ENCODE measurements at places on chromosomes 6 and 20.
A peak's percentile ranks its signal among the peaks of the same experiment; 100 is the strongest.

DNA sequence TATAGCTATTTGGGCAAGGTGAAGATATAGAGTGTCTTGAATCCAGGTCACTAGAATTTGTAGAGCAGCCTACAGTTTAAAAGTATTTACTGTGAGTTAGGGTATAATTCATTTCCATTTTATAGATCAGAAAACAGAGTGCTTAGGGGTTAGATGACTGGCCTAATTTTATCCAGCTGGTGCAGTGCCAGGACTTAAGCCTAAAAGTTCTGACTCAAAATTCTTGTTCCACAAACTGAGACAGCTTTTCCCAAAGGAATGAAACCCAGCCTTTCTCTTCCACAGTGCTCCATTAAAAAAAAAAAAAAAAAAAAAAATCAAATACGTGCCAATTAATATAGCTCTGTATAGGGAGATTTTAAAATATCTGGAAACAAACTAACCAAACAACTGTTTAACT, 441.0 kb upstream of the MARCKS start:
- DNase-seq: no peak

GRCh38 chr20:51379601-51380341, 162.7 kb downstream of the NFATC2 start:
- DNase-seq: no peak

DNA sequence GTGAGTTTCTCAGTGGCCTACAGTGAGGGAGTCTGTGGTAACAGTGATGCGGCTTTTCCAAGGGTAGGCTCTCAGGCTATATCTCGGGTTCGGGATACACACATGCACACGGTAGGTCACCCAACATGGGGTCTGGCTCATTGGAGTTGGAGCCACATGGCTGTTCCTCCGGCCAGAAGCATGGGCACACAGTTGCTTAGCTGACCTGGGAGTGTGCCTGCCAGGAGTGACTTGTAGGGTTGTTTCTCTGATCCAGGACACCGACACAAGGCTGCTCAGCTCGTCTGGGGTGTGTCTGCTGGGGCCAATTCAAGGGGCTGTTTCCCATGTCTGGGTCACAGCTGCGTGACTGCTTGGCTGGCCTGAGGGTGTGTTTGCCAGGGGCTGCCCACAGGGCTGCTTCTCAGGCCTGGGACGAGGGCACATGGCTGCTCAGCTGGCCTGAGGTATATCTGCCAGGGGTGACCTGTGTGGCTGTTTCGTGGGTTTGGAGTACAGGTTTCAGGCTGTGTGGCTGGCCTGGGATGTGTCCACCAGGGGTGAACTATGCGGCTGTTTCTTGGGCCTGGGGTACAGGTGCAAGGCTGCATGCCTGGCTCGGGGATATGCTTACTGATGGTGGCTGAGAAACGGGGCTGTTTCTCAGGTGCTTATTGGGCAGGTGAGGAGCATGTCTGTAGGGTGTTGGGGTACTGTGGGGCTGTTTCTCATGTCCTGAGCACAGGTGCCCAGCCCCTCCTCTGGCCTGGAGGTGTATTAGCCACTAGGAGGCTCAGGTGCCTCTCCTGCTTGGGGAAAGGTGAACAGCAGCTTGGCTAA, 15.2 kb downstream of the KIF25 start:
- DNase-seq: no peak

DNA sequence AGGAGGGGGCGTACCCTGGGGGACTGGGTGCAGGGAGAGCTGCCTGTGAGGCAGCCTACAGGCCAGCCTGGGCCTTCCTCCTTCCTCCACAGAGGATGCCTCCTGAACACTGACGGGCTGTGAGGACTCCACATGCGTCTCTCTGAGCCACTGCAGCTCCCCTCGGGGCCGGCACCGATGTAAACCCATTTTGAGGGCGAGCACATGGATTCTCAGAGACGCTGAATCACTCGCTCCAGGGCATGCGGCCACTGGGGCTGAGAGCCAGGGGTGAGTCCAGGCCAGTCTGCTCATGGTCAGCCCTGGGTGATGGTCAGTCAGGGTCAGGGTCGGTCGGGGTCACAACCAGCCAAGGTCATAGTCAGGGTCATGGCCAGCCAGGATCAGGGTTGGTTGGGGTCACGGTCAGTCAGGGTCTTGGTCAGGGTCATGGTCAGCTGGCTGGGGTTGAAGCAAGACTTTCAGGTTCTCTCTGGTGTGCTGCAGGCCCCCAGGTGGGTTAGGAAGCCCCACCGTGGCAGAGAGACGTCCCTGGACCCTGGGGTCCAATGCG, 14.7 kb upstream of the RBBP8NL start:
- no peak for DNase-seq

DNA sequence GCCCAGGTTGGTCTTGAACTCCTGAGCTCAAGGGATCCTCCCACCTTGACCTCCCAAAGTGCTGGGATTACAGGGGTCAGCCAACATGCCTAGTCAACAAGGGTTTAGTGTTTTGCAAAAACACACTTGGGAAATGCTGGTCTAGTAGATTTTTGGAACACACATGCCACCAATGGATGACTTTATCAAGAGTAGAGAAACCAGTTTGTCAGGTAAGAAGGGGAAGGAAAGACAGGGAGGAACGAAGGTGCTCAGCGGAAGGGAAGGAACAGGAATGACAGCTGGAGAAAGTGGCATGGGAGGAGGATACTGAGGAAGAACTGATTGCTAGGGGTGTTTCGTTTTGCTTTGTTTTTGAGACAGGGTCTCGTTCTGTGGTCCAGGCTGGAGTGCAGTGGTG, 15.6 kb upstream of the SEC63 start:
- no peak for DNase-seq

DNA sequence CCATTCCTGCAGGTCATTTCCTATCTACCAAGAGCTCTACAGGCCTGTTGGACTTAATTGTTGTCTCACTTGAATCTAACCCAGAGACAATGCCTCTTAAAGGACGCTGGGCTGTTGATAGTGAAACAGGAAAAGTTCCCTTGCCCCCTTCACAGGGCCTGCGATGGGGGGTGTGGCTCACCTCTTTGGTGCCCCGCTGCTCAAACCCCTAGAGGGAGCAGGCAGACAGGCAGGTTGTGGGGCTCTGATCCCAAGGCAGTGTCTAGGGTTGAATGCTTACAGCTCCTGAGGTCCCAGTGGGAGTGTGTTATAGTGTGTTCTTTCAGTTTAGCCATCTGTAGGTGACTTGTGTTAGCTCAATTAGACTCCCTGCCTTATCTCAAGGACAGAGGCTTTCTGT, 68.0 kb downstream of the OTOR start:
- DNase-seq: no peak

DNA sequence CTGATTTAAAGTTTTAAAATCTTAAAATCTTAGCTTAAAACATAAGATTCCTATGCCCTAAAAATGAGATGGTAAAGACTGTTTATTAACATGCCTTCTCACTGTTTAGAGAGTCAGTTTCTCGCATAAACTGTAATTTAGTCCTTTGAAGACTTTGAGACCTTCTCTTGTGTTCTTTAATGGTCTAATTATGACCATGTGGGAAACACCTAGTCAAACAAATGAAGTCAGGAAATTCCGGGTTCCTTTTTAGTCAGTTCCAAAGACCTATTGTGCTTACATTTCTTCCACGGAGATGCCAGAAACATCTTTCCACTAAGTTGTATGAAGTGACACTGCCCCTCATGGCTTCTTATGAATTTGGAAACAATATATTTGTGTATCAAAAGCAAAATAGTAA, 64.2 kb upstream of the KIF25 start:
- no peak for DNase-seq

DNA sequence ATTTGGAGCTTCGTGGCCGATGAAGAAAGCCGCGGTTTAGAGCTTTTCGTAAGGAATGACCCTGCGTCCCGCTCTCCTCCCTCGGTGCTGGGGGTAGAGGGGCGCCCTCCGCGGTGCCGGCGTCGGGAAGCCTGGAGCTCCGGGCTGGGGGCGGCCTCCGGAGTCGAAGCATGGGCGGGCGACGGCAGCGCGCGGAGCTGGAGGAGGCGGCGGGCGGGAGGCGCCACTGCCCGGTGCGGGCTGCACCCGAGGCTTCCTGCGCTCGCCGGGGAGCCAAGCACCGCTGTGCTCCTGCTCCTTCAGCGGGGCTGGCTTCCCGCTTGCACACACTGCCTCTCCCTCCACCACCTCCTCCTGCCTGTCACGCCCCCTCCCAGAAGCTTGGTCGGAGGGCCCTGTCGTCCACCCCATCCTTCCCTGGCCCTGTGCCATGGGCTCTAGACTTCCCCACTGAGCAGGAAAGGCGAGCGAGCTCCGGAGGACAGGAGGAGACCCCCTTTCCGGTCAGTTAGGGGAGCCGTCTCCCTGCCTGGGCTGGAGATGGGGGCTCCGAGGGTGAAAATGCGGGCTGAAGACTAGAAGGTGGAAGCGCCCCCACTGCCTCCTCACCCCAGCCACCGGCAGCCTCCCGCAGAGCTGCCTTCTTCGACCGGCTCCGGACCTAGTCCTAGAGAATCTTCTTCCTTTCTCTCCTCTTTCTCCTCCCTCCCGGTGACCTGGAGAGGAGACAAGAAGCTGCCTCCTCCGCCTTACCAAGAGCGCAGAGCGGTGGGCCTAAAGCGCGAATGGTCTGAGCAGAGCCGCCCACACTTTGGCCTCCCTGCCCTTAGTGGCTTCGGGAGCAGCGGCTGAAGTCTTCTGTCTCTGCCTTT, 1.8 kb downstream of the CDH4 start:
- DNase-seq: no peak

- no peak for DNase-seq
Observed at GRCh38 chr6:125190667-125191066, 37.1 kb downstream of the TPD52L1 start.

- no peak for DNase-seq
Observed at GRCh38 chr20:2507875-2508630, 662 bp downstream of the ZNF343 start.

- DNase-seq: peak; percentile 50
Observed at GRCh38 chr6:130381459-130382380, 15.9 kb downstream of the TMEM200A start.

- no peak for DNase-seq
Observed at GRCh38 chr6:56649782-56650181, 7.1 kb upstream of the DST start.

GRCh38 chr20:18837718-18838117, 24.1 kb downstream of the SCP2D1 start:
- no peak for DNase-seq

GRCh38 chr20:6702144-6702543, 65.3 kb upstream of the BMP2 start:
- no peak for DNase-seq

DNA sequence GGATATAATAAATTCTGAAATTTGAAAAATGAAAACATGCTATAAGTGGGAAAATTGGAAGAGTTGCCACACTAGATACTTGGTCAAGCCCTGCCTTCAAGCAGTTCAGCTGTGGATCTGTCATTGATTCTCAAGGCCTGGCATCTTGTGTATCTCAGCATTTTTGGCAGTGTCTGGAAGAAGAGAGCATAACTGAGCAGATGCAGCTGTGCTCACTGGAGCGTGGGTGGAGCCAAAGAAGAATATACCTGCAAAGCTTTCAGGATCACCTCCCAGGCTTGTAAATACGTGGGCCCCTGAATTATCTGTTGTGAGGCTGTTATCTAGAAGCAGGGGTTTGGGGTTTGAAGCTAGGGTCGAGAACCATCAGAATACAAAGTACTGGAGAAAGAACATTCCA, 31.3 kb upstream of the CHD6 start:
- DNase-seq: no peak

GRCh38 chr6:89711801-89712200, 73.3 kb upstream of the LYRM2 start:
- DNase-seq: no peak

DNA sequence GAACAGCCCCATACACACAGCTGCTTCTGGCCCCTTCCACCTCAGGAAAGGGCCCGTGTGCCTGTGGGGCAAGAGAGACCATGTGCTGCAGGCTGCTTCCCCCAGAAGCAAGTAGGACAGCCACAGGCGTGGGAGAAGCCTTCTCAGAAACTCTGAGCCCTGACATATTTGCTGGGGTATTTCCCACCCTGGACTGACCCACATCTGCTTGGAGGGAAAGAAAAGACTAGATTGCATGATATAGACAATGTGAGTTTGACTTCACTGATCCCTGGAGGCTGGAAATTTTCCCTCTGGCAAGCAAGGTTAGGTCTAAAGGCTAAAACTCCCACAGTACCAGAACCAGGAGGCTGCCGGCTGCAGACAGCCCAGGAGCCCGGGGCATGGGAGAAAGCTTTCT, 213.3 kb upstream of the SSTR4 start:
- DNase-seq: no peak

GRCh38 chr20:48846516-48847492, 19.0 kb upstream of the PREX1 start:
- no peak for DNase-seq

- no peak for DNase-seq
Observed at GRCh38 chr6:72856801-72857200, 234.9 kb downstream of the KCNQ5 start.

Measured in CD4-positive, alpha-beta T cell treated with Interleukin-1 beta for 1 hour (primary cell).